Naive B cell (primary cell): ENCODE measurements at places on chromosomes 7 and 10. TPM values are rescaled to one million over a fixed set of nuclear protein-coding genes. Genes with fewer than 3 reads are reported as not detected.
A peak's percentile ranks its signal among the peaks of the same experiment; 100 is the strongest.

DNA sequence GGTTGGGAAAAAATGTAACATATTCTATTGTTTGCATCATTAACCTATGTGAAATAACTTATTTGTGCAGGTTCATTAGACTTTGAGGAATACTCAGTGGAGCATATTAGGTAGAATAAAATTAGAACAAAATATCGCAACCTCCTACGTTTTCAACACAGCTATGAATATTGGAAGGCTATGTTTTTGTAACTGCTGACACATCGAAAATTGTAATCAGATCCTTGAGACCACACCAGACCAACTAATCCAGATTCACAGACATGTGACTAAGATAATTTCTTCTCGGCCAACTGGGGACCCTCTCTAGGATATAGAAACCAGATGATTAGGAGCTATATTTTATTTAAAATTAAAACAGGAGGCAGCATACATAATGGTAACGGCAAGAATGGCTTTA is 77.5 kb upstream of the VWC2 start:
- DNase-seq, result no peak

The UTF1 gene
- 0.43 TPM for polyA plus RNA-seq

DNA sequence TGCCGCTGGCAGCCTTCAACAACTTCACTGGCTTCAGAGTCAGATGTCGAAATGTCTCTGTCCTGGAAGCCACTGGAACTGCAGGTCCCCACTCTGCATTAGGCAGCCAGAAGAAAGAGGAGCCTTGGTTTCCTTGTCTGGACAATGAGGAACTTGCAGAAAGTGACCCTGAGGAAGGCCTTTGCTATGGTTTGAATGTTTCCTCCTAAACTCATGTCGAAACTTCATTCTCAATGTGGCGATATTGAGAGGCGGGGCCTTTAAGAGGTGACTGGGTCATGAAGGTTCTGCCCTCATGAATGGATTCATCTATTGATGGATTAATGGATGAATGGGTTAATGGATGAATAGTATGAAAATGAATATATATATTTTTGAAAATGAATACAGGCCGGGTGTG is 61.6 kb upstream of the GPR26 start:
- no peak for DNase-seq

- DNase-seq, result no peak
Measured at GRCh38 chr10:119330342-119330741, 123.0 kb downstream of the GRK5 start.

- no peak for DNase-seq
Measured at GRCh38 chr7:152052771-152053170, 27.3 kb downstream of the GALNT11 start.

The DENND2A gene
- polyA plus RNA-seq, result not detected

DNA sequence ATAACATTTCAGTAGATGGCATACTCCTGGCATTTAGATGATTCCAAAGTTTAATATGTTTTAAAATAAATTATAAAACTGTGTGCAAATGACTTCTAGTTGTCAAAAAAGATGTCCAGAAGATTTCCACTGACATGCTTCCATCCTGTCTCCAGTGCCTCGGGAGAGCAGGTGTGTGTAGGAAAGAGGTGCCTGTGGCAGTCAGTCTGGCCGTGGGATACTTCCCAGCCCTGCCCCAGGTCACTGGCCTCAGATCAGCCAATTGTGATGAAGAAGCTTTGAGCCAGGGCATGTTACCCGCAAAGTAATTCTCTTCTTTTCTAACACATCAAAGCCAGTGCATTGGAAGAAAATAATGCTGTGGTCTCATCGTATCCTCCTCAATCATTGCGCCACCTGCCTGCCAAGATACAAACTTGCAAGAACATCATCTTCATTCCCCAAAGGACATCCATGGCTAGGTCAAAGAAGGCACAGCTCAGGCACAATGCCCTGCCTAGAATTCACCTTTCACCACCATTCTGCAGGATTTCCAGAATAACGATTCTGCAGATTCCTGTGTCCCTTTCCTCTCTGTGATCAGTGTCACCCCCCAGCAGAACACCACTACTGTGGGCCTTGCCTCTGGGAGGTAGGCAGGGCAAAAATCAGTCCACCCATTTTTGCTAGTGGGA is 6.3 kb upstream of the KCNMA1 start:
- peak; percentile 27 for DNase-seq

The LIPJ gene
- polyA plus RNA-seq, result not detected

- peak; percentile 77 for DNase-seq
Measured at GRCh38 chr7:100130608-100131453, 4.1 kb downstream of the MBLAC1 start.

GRCh38 chr10:4177791-4178190 is 392.8 kb upstream of the KLF6 start:
- no peak for DNase-seq

DNA sequence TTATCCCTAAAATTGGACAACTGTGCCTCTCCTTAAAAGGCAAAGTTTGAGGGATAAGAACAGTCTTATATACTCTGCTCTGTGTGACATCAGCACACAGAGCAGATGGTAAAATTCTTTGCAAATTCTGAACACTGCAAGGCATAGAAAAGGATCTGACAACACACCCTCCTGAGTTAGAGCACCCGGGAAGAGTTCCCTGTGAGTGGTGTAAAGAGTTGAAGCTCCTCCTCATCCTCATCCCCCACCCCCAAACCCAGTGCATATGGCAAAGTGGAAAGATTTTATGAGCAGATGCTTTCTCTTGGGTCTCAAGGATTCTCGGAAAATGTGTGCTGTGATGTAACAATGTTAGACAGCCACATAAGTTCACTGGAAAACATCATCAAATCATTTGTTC is 40.0 kb upstream of the DGKI start:
- no peak for DNase-seq

GRCh38 chr10:131961777-131962662 is 19.7 kb downstream of the BNIP3 start:
- DNase-seq, result no peak

DNA sequence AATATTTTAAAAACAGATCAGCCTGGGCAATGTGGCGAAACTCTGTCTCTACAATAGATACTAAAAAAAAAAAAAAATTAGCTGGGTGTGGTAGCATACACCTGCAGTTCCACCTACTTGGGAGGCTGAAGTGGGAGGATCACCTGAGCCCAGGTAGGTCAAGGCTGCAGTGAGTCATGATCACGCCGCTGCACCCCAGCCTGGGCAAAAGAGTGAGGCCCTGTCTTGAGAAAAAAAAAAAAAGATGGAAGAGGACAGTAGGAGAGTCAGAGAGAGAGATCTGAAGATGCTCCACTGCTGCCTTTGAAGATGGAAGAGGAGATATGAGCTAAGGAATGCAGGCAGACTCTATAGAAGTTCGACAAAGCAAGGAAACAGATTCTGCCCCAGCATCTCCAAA is 181.9 kb downstream of the CALN1 start:
- no peak for DNase-seq

DNA sequence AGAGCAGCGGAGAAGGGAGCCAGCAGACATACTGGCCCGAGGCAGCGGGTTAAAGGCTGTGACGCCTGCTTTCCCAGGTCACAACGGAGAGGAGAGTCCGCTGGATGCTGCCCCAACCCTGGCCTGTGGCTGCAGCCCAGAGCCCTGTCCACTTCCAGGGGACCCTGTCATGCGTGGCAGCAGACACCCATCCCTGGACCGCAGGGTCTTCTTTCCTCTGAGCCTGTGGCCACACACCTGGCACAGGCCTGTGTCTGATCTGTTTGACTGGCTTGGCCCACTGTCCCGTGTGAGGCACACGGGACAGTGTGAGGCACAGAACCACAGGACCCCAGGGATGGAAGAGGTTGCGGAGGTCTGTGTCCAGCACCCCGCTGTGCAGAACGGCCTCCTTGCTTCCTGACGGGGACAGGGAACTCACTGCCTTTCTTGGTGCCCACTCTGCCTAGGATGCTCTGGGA is 42.4 kb downstream of the INSIG1 start:
- DNase-seq, result no peak
